ENCODE measurements at places on chromosomes 3 and 15.
A peak's percentile ranks its signal among the peaks of the same experiment; 100 is the strongest.

- DNase-seq = no peak
Observed at GRCh38 chr3:60528651-60529050, 722.6 kb downstream of the FHIT start.

DNA sequence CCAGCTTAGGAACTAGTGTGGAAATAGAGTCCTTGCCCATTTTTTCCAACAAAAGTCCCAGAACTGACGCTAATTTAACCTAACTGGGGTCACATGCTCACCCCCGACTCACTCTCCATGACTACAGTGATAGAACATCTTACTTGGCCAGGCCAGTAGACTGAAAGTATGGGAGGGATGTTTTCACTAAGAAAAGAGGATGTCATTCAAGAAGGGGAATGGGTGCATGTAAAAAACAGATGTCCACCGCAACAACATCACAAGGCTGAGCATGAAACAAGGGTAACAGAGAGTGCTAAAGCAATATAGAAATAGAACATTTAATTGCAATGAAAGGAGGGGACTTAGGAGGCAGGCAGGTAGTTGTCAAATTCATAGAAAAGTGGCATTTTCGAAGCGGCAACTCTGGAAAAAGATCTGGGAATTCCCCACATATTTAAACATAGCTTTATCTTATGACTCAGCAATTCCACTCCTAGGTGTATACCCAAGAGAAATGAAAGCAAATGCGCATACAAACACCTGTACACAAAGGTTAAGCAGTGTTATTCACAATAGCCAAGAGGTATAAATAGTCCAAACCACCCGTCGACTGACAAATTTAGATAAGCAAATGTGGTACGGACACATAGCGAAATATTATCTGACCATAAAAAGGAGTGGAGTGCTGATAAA lies 41.1 kb upstream of the UBE2E2 start:
- DNase-seq = no peak

DNA sequence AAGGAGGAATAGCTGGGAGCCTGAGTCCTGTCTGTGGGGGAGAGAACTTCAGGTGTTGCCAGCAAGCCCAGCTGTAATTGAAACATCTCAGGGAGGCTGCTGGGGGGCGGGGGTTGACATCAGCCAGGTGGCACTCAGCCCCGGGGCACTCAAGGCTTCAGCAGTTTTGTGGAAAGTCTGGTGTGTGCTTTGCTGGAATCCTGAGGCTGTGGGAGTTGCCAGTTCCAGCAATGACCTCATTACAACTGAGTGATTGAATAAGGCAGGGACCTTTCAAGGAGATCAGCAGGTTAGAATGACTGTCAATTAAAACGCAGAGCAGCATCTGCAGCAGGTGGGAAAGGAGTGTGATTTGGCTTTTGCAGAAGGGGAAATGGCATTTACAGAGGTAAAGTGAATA lies 75.7 kb downstream of the FAM43A start:
- no peak for DNase-seq

DNA sequence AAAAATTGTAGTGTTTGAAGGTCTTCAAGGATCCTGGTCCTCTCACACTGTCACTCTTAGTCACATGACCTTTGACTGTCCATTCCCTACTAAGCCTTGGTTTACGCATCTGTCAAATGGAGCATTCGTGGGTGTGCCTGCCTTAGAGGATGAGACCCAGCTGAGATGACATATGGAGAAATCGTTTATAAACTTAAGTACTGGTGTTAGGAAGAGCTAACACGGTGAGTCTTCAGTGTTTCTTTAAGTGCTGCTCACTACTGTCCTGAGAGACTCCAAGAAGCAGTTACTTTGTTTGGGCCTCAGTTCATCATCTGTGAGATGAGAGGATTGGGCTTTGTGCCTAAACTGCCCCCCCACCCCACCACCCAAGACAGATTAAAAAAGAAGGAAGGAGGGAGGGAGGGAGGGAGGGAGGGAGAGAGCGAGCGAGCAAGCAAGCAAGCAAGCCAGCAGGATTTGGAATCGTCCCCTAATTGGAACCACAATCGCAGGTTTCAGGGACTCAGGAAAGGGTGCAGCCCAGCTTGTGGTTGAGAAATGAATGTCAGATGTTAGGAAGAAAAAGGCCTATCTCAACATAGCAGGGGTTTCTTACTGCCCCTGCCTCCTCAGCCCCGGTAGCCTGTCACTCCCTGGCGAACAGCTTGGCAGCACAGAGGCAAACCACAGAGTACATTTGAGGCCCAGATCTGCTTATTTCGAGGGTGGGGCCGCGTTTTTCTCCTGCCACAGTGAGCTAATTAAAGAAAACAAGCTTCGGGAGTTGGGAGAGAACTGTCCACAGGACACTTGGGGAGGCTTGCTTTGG lies 32.7 kb downstream of the SMAD3 start:
- no peak for DNase-seq

GRCh38 chr15:74769463-74770025 lies 12.3 kb upstream of the CSK start:
- no peak for DNase-seq

DNA sequence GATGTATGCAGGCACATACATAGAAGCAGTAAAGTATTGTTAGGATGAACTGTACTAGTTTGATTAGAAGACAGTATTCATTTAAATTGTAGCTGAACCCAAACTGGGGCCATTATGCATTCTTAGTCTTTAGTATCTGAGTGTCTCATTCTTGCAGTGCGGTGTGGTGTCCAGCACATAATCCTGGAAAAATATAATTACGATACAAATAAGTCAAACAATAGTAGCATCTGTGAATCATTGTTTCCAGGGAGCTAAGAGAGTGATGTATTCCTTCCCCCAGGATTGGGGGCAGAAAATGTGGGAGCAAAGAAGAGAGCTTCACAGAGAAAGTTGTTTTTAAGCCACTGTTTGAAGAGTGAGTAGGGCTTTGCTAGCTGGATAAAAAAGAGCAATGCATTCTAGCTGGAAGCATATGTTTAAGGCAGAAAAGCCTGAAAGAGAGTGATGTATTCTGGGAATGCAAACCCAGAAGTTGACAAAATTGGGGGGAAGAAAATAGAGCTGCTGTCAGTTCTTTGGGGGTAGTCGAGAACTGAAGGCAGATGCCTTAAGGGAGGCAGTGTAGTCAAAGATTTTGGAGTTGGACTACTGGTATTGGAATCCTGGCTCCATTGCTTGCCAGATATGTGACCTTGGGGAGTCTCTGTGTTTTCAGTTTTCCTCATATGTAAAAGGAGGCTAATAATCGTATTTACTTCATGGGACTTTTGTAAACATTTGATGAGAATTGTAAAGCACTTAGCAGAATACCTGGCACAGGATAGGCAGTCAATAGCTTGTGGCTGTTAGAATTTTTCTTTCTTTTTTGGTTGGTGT lies 14.1 kb downstream of the SLMAP start:
- no peak for DNase-seq

- no peak for DNase-seq
Observed at GRCh38 chr3:48511551-48511950, 7.6 kb upstream of the SHISA5 start.

GRCh38 chr15:40282147-40282868 lies 556 bp downstream of the ANKRD63 start:
- DNase-seq = no peak

GRCh38 chr3:10015461-10015904 lies 10.8 kb upstream of the FANCD2 start:
- DNase-seq = no peak

GRCh38 chr3:17349093-17349492 lies 393.3 kb downstream of the TBC1D5 start:
- DNase-seq = no peak

- DNase-seq = peak; percentile 68
Observed at GRCh38 chr15:30991255-30992235, at the start of gene MTMR10. TSS of gene MTMR10 (minus strand) at chr15:30991628. CDS start at chr15:30991506, 122 bp downstream.

DNA sequence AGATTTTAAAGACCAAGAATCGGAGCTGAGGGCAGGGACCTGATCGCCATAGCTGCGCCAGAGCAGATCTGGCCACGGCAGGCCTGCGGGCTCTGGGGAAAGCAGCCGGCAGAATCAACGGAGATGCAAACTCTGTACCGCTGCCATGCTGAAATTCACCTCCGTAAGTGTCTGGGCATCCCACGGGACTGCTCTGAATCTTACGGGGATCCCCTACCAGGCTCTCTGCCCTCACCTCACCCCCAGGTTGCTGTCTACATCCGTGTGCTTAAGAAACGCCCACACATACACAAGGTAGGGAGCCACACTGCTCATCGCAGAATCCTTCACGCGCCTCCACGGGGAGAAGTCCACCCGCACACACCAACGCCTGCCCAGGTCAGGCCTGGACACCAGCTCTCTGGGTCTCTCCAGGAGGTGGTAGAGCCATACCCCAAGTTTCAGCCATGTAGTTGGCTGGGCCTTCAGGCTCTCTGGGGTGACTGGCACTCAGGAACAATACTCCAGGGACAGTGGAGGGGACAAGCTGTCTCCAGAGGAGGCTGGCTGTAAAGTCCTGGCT lies 33.5 kb downstream of the FAM174B start:
- DNase-seq = no peak

DNA sequence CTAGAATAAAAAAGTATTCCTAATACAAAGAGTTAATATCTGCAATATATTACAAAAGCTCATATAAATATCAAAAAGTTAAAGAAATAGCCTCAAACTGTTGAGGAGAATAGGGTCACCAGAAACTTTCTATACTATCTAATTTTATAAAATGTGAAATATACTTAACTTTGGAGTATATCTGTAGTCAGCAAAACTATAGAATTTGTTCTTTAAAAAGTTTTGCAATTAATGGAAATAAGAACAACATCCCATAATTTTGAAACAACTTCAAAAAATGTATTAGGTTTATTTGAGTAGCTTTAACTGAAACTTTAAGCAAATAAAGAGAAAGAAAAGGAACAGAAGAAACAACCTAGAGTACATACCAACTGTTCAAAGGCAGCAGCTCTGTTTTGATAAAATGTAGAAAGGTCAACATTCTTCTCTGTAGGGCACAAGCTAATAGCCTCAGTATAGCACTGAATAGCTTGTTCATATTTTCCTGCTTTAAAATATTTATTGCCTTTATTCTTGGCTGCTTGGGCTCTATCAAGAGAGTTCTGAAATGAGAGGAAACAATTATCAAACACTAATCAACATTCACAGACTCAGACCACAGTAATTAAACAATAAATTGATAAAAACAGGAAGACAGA lies 14.3 kb downstream of the TOMM70 start:
- DNase-seq = no peak
